ENCODE measurements at places on chromosomes 13 and 19.

DNA sequence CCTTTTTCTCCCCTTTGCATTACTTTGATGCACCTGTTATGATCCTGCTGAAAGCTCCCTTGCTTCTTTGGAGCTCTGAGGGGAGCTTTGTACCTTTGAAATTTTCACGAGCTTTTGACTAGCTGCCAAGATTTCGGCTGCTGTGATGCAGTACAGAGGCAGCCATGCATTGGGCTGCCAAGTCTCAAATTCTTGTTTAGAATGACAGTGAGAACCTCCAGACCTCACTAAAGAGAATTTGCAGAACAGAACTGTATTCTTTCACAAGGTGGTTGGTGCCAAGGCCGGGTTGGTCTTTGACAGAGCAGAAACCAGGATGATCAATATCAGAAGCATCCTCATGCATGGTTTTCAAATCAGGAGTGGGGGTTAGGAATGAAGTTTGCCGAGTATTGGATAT is 414.8 kb downstream of the GPC5 start:
- DNase-seq, result no peak

- no peak for DNase-seq
Observed at GRCh38 chr19:34667349-34668076, 9.4 kb downstream of the SCGB2B2 start.

DNA sequence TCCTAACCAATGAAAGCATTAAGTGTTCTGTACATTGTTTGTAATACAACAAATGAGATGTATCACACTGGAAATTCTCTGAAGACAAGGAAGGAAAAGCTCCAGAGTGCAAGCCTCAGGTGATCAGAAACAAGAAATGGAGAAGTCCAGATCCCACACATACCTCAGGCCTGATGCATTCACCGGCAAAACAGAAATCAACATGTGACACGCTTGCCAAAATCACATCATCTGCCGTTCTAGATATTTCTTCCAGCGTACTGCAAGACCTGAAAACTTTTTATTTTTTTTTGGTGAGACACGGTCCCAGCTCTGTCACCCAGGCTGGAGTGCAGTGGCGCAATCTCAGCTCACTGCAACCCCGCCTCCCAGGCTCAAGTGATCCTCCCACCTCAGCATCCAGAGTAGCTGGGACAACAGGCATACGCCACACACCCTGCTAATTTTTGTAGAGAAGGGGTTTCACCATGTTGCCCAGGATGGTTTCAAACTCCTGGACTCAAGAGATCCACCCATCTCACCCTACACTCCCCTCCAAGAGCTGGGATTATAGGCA is 48.6 kb downstream of the FOXO1 start:
- DNase-seq, result no peak

GRCh38 chr19:35105411-35106290 is 10.0 kb upstream of the FXYD3 start:
- no peak for DNase-seq

DNA sequence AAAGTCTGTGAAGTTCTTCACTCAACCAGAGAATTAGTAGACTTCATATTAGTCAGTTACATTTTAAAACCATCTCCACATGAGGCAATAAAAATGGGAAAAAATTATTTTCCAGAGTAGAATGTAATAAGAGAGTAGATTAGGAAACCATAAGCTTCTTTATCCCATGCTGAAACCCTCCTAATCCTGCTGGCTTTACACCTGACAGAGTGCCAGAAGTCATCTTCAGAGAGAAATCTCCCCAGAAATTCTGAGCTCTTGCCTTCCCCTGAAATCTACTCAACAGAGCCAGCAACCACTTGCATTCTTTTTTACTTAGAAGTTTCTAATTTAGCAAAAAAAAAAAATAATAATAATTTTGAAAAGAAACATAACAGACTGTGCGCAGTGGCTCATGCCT is 279.9 kb downstream of the NHLRC3 start:
- no peak for DNase-seq

All from stimulated activated naive CD8-positive, alpha-beta T cell treated with anti-CD3 and anti-CD28 coated beads, Interleukin-15, Interleukin-2, amounts not matched to agents 100 U/mL and 50 U/mL, for 24 hours (primary cell).